ENCODE measurements at places on chromosomes 12 and 14. TPM values are rescaled to one million over a fixed set of nuclear protein-coding genes. Genes with fewer than 3 reads are reported as not detected.

Gene SERPINA12
- not detected for total RNA-seq

Gene NR1H4
- not detected for total RNA-seq

Gene SERPINA3
- total RNA-seq: 1.7 TPM

Gene CCDC196
- total RNA-seq: not detected

Gene TOMM20L
- not detected for total RNA-seq

Gene ADGRD1
- total RNA-seq: 0.05 TPM

Gene RABGGTA
- total RNA-seq: 26.3 TPM

Gene CLBA1
- total RNA-seq: 10.6 TPM

Gene ADAM20
- total RNA-seq: 0.88 TPM

Gene MYO1H
- not detected for total RNA-seq

Gene CHGA
- not detected for total RNA-seq

Gene KRT73
- not detected for total RNA-seq

Gene HAL
- not detected for total RNA-seq

Gene TAS2R46
- total RNA-seq: not detected

Gene FAM181A
- total RNA-seq: not detected

Gene CABP1
- not detected for total RNA-seq

Gene KIF26A
- total RNA-seq: not detected

Gene JDP2
- total RNA-seq: 61.9 TPM

Gene TMEM30B
- 0.16 TPM for total RNA-seq

Gene CLEC4C
- total RNA-seq: not detected

Gene PLA2G1B
- total RNA-seq: not detected

Gene SPTB
- 4.6 TPM for total RNA-seq

Gene TMEM229B
- 1.4 TPM for total RNA-seq

Data from myocyte (in vitro differentiated cells).